ENCODE measurements at places on chromosomes 5 and 9. TPM values are rescaled to one million over a fixed set of nuclear protein-coding genes. Genes with fewer than 3 reads are reported as not detected.

ADAMTS2 gene
- 26.6 TPM for total RNA-seq

PCDHGB3 gene
- 0.10 TPM for total RNA-seq

- no peak for DNase-seq
These were observed 53.2 kb downstream of the TTC39B start for GRCh38 chr9:15253786-15254185.

DNA sequence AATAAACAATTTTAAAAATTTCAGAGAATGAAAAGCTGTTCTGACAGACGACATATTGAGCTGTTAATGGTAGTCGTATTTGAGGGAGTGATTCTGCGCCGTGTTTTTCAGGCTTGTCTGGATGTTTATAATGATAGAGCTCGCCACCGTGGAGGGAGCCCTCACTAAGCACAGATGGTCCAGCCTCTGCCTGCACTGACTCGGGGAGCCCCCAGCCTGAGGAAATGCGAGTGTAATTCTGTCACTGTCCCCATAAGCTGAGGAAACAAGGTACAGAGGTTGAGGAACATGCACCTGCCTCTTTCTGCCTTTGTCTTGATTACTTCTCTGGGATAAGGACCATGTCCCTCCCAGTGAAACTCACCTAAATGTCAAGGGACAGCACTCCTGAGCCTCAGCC lies 7.4 kb upstream of the DBH start:
- no peak for DNase-seq

- no peak for DNase-seq
These were observed 38.1 kb downstream of the LIFR start for GRCh38 chr5:38518341-38518740.

- DNase-seq, result peak; percentile 21
These were observed 10.8 kb upstream of the CCDC69 start for GRCh38 chr5:151234476-151235238.

DNA sequence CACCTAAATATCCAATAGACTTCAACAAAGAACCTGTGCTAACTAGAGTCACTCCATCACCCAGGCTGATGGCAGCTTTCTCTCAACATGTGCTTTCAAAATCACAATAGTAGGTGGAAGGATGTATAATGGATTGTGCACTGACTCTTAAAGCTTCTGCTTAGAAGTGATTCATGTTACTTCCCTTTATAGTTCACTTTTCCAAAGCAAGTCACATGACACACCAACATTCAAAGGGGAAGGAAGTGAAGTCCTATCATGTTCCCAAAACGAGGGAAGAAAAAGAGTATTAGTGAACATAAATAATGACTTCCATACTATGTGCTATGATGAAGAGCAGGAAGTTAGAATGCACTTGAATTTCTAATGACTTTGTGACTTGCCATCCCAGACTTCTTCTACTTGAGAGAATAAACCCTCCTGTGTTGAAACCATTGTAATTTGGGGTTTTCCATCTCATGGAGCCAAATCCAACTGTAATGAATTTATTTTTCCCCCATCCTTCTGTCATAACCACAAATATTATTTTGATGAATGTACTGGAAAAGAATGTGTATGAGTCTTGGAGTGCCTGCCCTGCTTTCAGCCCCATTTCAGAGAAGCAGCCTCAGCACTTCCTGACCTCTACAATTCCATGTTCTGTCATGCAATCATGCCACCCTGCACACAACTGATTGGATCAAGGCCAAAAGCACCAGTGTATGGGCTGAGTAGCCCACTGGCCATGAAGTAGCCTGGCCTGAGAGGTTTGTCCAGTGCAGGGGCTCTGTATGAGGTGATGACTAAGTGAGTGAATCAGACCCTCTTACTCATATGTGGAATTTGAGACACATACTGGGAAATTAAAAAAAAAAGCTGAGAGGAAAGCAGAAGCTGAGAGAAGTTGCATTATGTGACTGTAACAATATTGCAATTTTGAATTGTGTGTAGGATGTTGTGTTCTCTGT lies 525.9 kb upstream of the CLINT1 start:
- DNase-seq, result peak; percentile 98

DNA sequence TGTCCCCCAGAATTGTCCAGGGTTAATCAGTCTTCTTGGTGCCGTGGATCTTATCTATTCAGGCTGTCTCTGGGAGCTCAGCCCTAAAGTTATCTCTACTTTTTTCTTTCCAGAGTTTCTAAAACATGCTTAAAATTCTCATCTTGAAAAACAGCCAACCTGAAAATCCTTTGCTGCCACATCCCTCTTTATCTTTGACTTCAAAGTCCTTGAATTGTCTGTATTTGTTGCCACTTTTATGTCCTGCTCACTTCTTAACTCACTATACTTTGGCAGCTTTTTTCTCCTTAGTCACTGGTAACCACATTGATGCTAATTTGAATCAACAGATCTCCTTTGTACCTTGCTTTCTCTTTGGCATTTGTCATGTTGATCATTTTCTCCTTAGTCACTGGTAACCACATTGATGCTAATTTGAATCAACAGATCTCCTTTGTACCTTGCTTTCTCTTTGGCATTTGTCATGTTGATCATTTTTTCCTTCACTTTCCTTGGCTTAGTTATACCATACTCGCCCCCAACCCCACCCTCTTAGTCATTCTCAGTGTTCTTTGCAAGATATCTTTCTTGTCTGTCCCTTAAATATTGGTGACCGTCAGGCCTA lies 8.5 kb downstream of the DMXL1 start:
- DNase-seq, result peak; percentile 59

DNA sequence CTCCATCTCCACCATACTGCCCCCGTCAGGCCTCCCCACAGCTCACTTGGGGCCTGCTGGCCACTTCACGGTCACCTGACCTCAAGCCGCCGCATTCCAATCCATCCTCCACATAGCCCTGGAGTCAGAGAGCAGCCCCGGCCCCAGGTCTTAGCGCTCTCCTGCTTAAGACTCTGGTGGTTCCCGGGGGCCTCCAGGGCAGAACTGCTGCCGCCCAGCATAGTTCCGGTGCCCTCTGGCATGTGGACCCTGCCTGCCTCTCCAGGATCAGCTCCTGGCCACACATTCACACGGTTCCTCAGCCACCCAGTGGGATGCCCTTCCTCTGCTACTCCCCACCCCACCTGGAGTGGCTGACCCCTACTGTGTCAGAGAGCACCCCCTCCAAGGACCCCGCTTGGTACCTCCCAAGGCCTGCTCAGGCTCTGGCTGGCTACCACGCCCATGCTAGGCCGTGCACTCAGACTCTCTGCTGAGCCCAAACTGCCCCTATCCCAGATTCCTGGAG lies 8.7 kb downstream of the PHYKPL start:
- no peak for DNase-seq

SLIT3 gene
- total RNA-seq, result 20.7 TPM

GRCh38 chr5:116355819-116356601 lies 218.6 kb downstream of the SEMA6A start:
- DNase-seq, result no peak

DNA sequence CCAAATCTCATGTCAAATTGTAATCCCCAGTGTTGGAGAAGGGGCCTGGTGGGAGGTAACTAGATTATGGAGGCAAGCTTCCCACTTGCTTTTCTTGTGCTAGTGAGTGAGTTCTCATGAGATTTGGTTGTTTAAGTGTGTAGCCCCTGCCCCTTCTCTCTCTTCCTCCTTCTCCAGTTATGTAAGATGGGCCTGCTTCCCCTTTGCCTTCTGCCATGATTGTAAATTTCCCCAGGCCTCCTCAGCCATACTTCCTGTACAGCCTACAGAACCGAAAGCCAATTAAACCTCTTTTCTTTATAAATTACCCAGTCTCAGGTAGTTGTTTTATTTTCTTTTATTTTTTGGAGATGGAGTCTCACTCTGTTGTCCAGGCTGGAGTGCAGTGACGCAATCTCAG lies 18.2 kb upstream of the TXNDC8 start:
- no peak for DNase-seq

CYSRT1 gene
- 1.3 TPM for total RNA-seq

- DNase-seq, result no peak
These were observed 88.4 kb downstream of the APBA1 start for GRCh38 chr9:69583645-69584234.

DNA sequence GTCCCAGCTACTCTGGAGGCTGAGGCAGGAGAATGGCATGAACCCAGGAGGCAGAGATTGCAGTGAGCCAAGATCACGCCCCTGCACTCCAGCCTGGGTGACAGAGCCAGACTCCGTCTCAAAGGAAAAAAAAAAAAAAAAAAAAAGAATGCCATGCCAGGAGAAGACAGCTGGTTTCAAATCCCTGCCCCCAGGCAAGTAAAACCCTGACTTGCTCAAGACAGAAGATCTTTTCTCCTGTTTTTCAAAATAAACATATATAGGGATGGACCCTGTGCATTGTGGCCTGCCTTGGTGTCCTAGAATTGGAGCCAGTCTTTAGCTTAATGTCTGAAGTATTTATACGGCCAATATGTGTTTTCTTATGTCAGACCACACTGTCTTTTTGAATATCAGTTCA lies 177.1 kb downstream of the NR3C1 start:
- DNase-seq, result no peak

FGF18 gene
- total RNA-seq, result 0.89 TPM

- DNase-seq, result no peak
These were observed 103.7 kb downstream of the SIL1 start for GRCh38 chr5:139094154-139095131.

DNA sequence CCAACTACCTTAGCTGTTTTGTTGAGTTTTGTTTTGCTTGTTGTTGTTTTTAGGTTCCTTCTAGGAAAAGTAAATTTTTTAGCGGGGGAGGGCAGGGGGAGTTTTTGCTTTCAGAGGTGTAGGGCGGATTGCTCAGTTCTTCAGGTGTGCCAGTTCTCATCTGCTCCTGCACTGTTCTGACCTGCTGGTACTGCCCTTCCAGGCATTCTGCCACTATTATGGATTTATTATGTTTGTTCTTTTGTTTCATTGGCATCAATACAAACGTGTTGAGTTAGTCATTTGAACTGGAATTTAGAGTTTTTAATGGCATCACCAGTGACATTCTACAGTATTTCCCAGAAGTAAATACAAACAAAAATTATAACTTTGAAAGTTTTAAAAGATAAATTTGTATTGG lies 26.0 kb downstream of the ERCC6L2 start:
- DNase-seq, result no peak

DNA sequence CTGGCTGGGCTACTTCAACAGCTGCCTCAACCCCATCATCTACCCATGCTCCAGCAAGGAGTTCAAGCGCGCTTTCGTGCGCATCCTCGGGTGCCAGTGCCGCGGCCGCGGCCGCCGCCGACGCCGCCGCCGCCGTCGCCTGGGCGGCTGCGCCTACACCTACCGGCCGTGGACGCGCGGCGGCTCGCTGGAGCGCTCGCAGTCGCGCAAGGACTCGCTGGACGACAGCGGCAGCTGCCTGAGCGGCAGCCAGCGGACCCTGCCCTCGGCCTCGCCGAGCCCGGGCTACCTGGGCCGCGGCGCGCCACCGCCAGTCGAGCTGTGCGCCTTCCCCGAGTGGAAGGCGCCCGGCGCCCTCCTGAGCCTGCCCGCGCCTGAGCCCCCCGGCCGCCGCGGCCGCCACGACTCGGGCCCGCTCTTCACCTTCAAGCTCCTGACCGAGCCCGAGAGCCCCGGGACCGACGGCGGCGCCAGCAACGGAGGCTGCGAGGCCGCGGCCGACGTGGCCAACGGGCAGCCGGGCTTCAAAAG lies 36.9 kb upstream of the TTC1 start:
- DNase-seq, result no peak

DNA sequence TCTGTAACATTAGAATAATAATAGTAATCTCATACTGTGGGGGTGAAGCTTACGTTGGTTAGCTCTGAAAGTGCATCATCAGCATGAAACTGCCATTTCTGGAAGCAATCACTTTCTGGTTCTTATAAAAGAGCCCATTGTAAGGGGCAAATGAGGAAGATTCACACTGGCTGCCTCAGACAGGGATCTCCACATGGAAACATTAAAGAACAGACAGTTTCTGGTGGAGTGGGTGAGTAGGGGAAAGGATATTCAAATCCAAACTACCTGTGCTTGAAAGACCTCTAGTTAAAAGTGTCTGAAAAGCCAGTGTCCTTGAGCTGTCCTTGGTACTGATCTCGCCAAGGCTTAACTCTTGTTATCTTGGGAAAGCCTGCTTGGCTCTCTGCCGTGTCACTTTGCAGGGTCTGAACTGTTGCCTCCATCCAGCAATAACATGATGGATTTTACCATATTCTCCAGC lies 19.1 kb upstream of the SLC31A2 start:
- DNase-seq, result no peak

GRCh38 chr9:80635065-80635464 lies 1054.3 kb downstream of the TLE1 start:
- DNase-seq, result no peak

DNA sequence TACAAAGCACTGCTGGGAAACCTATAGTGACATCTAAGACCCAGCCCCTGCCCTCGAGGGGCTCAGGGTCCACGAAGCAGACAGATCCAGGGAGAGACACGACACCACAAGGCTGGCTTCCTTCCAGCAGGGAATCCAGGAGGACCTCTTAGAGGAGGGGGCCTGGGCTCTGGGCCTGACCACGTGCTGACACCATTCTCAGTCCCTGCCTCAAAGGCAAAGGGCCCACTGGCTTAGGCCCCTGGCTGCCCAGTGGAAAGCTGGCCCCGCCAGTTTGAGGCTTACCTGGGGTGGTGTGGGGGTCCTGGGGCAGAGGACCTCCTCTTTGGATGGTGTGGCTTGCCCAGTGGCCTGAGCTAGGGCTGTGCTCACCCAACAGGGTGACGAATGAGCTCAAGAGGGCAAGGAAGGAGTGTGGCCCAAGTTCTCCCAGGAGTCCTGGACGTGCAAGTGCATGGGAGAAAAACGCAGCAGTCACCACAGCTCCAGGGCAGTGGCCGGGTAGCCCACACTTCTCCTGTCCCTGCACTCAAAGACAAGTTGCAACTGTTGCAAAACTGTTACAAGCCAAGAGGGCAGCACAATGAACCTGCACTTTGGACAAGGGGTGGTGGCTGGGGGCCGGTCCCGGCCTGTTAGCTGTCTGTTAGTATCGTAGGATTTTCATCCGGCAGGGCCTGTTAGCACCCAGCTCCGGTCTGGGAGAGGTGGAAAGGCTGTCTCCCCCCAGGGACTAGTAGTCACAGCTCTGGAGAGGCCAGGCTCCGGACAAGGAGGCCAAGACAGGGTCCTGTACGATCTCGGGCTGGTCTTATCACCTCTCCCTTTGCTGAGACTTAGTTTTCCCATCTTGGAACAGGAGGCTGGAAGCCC lies 1.5 kb upstream of the SARDH start:
- DNase-seq, result no peak

CDC20B gene
- total RNA-seq, result 0.11 TPM

CSF1R gene
- 1.4 TPM for total RNA-seq

- no peak for DNase-seq
These were observed 15.5 kb downstream of the SIL1 start for GRCh38 chr5:139182528-139183296.

NUTM2F gene
- total RNA-seq, result not detected

SNCAIP gene
- 0.84 TPM for total RNA-seq

DNA sequence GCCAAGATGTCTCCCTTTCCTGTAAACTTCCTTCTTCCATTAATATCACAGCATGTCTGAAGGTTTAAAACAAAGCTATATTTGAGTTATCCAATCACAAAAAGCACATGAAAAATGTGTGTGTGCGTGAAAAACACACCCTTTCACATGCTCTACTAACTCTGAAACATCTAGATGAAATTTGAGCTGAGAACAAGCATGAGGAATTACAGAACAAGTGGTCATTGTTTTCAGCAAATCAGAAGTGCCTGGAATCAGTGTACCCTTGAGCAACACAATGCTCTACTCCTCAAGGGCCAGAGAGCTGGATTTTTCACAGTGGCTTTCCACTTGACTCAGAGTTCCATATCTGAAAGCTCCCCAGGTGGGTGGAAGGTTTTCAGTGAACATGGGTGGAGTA lies 255.9 kb downstream of the PSAT1 start:
- peak; percentile 18 for DNase-seq
